ENCODE measurements at places on chromosomes 2 and 18.

- DNase-seq, result no peak
Observed at GRCh38 chr2:192593561-192593960, 398.8 kb upstream of the TMEFF2 start.

DNA sequence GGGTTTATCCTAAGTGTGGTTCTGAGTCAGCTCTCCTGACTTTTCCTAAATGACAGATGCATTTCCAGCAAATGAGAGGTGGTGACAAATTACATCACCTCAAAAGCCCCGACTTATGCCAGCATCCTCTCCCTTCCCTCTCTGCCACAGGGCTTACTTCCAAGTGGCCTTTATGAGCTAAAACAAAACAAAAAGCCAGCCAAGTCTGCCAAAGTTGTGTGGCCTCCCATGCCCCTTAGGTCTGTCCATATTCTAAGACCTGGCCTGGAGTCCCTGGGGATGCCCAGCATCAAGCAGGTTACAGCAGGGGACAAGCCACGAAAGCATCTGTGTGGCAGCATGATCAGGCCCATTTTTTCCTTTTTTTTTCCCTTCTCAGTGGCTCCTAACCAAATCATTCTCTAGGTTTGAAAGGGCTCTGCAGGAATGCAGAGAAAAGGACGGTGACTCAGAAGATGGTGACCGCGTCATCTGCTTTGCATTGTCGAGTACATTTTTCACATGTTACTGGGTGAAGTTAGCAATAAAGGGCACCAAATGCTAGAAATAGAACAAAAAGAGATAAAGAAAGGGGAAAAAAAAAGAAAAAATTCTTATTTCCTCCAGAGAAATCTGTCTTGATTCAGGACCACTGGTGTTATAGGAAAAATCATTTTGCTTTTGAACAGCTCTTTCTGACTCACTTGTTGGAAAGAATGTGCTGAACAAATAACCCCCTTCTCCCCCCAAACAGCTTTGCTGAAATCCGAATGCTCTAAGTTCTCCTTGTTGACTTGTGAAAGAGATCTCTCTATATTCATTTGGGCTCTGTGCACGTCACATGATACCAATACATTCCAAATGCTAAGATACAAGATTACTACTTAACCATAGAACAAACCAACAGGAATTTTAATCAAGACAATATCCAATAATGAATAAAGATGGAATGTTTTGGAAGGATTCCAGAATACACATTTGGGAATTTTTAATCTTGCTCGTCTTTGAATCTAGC lies 178.7 kb downstream of the EN1 start:
- no peak for DNase-seq

GRCh38 chr2:95347681-95348608 lies 50.8 kb downstream of the KCNIP3 start:
- no peak for DNase-seq

DNA sequence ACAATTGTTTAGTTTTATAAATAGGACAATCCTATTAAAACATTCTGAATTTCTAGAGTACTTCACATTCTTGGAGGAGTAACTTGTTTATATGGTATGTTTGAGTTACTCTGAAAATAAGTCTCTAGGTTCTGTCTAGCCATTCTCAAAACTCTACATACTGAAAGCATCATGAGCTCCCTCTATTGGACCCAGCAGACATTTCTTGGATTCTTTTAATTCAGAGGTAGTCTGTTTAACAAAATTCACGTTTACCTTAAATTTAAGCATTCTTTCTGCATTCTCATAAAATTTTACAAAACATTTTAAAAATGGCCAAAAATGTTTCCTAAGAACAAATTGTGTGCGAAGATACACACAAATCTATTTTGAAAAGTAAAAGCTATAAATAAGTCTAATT lies 15.3 kb downstream of the SP9 start:
- DNase-seq, result no peak

DNA sequence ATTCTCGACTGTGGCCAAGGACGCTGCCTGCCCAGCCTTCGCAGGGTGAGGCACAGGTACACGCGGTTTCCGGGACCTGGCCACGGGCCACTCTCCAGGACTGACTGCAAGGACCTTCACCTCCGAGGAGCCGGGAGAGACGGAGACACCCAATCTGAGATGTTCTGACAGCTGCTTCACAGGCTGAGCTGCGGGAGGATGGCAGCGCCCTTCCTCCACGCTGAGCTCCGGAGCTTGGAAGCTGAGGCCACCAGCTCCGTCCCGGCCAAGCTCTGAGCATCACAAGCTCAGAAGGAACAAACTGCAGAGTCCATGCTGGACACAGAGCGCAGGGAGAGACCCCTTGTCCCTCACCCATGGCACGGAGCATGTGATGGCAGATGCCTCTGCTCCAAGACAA lies 71.1 kb upstream of the CTDP1 start:
- no peak for DNase-seq

GRCh38 chr2:22807872-22808271 lies 577.1 kb upstream of the KLHL29 start:
- no peak for DNase-seq

- no peak for DNase-seq
Observed at GRCh38 chr2:235496239-235496621, 2.4 kb downstream of the AGAP1 start.

- DNase-seq, result no peak
Observed at GRCh38 chr2:201607568-201607967, 35.7 kb downstream of the TMEM237 start.

- DNase-seq, result no peak
Observed at GRCh38 chr18:7023581-7023980, 94.0 kb downstream of the LAMA1 start.

DNA sequence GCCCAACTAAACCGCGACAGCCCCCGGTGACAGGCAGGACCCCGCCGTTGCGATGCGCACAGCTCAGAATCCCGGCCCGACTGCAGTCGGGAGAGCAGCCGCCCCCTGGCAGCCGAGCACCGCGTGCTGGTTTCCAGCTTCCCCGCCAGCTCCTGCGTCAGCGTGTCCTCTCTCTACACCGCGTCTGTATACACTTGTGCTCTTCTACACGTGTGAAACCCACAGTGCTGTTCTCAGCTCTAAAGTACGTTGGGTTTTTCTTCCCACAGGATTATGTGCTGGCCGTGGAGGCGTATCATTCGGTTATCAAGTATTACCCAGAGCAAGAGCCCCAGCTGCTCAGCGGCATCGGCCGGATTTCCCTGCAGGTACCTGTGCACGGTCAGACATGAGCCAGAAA lies 54.0 kb downstream of the ADI1 start:
- no peak for DNase-seq

- no peak for DNase-seq
Observed at GRCh38 chr2:196558497-196558896, 81.0 kb upstream of the CCDC150 start.

GRCh38 chr18:28728891-28729290 lies 552.0 kb upstream of the CDH2 start:
- DNase-seq, result no peak

All from epithelial cell of prostate (primary cell).